ENCODE measurements at places on chromosomes 7 and 10.

DNA sequence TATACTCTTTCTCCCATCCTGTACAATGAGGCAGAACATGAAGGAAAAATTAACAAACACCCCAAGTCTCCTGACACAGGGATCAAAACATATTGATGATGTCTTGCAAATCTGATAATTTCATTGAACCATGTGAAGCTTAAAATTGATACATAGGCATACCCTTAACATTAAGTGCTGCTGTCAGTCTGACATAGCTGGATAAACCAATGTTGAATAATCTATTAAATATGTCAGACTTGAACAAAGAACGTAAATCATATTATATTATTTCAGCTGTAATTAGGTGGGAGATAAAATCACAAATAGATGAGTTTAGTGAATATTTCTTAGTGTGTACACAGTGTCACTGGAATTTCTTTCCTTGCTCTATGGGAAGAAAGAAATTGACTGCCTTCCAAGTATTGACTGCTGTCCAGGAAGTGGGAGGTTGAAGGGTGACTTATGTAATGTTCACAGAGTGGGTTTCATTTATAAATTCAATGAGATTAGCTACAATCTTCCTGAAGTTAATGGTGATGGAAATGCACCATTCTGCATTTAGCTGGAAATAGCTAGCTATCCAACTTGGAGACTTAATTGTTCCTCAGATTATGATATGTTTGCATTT is 170.8 kb downstream of the AUTS2 start:
- no peak for DNase-seq

DNA sequence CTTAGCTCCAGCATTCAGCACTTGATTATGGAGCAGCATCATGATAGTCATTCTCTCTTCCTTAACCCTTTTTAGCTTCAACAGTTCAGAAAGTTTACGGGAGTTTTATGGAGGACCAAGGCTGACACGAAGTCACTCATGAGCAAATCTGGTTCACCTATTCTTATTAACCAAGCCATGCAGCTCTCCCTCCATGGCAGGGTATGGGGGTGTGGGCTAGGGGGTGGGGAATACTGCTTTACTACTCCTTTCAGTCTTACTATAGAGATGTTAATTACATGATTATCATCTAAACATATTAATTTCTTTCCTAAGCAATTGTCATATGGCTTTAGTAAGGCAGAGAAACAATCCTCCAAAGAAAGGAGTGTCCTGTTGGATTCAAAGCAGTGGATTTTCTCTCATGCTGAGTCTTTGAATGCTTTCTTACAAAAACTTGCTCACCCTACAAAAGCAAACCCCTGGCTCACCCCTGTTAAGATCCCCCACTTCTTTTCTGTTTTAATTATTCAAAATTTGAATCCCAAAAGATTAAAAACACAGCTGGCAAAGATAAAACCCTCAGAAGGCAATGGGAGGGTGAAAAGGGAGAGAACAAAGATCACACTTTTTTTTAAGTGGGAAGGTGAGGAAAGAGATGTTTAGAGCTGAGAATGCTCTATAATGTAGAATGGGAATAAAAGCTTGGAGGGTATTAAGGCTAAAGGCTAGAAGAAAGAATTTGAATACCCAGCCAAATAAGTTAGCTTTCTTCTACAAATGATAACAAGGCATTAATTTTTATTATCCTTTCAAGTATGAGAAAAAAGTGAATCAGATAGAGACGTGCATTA is 46.4 kb upstream of the SEMA3E start:
- no peak for DNase-seq

GRCh38 chr7:23712368-23713284 is 2.6 kb downstream of the STK31 start:
- DNase-seq: no peak

DNA sequence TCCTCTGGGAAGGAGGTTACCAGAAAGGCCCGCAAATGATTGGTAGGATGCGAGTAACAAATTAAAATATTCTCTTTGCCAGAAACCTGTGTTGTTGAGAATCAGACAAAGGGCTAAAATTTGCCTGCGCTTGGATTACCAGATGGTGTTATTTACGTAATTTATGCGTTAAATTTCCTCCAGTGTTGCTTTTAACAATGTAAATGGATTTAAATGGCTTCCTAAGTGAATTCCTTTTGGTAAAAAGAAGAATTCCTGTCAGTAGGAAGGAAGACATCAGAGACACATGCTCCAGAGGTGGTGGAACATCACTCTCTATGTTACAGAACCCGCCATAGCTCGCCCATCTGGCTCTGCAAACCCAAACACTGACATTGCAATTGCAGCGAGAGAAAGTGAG is 520.6 kb downstream of the GALNT17 start:
- no peak for DNase-seq

DNA sequence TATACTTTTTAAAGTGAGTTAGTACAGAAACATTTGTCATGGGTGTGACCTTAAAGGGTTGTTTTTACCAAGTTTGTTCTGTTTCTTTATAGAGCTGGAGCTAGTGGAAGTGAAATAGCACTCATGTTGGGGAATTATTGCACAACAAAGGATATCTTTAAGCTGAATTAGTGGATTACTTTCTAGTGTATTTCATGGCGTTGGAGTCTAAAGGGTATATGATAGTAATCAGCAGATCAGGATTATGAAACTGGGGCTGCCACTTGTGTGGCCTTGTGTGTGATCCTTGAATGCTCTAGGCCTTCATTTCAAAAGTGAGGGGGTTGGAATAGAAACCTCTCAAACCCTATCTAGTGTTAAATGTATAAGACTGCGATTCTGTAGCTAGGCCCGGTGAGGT is 123.6 kb downstream of the LYZL1 start:
- no peak for DNase-seq

GRCh38 chr10:109922358-109922975 is 844 bp downstream of the XPNPEP1 start:
- no peak for DNase-seq

DNA sequence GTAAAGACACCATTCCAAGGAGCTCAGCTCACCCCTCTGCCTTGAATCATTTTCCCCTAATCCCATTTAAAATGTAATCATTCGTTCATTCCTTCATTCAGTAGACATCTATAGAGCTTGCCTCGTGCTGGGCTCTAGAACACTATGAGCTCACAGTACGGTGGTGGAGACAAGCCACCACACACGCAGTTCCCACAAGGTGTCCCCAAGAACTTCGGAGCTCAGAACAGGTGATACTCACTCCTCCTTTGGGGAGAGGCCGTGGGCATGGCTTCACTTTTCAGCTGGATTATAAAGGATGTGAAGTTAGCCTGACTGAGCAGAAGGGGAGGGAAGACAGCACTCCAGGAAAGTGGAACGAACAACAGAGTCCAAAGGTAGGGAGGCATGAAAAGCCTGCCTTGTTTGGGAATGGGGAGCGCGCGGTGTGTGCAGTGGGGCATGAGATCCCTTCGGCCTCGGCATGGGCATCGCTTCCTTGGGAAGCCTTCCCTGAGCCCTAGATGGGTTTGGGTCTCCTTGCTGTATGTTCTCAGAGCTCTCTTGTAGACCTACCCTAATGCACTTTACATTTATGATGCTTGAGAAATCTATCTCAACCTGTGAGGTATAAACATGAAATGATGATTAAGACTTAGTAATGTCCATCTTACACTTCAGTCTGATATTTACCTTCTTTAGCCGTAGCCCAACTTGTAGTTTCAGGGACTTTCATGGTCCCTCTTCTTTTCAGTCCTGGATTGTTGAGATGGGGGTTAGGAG is 809 bp upstream of the OGA start:
- DNase-seq: no peak

DNA sequence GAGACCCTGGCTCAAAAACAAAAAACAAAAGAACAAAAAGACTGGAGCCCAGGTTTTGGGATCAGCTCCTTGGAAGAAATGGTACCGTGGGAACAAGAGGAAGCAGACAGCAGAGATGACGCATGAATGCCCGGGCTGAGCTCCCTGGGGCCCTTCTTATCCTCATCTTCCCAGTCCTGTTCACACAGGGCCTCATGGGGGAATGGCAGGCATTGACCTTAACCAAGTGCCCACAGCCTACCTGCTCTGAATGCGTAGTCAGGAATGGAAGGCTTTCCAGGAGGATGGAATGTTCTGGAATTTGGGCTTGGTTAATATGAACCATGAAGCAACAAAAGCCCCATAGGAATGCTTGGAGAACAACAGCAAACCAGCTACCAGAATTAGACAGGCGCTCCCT is 154.7 kb downstream of the PRPF18 start:
- no peak for DNase-seq

DNA sequence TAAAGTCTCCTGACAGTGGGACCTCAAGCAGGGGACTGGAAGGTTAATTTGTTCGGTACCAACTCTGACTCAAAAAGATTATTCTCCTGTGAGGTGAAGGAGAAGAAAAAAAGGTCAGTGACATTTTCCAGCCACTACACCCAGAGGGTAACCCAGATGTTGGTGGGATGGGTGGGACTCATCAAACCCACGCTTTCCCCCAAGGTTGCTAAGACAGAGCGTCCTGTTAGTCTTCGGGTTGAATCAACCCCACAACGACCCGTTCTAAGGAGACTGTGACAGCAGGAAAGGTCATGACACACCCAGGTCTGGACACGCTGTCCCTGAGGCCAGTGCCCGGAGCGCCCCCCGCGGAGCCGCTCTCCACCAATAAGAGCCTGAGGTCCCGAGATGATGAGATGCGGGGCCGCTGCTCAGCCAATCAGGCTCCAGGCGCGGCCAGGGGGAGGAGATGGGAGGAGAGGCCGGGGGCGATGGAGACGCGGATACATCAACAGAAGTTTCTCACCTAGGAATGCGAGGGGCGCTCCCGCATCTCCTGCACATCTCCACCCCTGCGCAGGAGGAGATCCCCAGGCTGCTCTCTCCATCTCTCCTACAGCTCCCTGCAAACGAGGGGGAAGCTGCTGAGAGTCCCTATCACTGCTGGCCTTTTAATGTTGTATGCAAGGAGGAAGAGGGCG is at the start of gene WNT16:
Gene WNT16 (plus strand): TSS at position 493 of the 683 bp plus-strand sequence. CDS start 293 bp downstream, outside the sequence.
- no peak for DNase-seq

- no peak for DNase-seq
Observed at GRCh38 chr7:96178581-96178980, 143.3 kb downstream of the SLC25A13 start.

- no peak for DNase-seq
Observed at GRCh38 chr10:56593120-56593519, 232.1 kb upstream of the ZWINT start.

DNA sequence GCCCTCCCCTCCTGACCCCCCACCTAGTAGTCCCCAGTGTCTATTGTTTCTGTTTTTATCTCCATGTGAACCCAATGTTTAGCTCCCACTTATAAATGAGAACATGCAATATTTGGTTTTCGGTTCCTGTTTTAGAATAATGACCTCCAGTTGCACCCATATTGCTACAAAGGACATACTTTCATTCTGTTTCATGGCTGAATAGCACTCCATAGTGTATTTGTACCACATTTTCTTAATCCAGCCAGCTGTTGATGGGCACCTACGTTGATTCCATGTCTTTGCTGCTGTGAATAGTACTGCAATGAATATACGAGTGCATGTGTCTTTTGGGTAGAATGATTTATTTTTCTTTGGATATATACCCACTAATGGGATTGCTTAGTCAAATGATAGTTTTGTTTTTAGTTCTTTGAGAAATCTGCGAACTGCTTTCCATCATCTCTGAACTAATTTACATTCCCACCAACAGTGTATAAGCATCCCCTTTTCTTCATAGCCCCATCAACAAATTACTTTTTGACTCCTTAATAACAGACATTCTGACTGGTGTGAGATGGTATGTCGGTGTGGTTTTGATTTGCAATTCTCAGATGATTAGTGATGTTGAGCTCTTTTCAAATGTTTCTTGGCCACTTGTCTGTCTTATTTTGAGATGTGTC is 128.4 kb upstream of the PHYHIPL start:
- DNase-seq: no peak

- DNase-seq: no peak
Observed at GRCh38 chr7:196283-196682, 3.9 kb downstream of the FAM20C start.

DNA sequence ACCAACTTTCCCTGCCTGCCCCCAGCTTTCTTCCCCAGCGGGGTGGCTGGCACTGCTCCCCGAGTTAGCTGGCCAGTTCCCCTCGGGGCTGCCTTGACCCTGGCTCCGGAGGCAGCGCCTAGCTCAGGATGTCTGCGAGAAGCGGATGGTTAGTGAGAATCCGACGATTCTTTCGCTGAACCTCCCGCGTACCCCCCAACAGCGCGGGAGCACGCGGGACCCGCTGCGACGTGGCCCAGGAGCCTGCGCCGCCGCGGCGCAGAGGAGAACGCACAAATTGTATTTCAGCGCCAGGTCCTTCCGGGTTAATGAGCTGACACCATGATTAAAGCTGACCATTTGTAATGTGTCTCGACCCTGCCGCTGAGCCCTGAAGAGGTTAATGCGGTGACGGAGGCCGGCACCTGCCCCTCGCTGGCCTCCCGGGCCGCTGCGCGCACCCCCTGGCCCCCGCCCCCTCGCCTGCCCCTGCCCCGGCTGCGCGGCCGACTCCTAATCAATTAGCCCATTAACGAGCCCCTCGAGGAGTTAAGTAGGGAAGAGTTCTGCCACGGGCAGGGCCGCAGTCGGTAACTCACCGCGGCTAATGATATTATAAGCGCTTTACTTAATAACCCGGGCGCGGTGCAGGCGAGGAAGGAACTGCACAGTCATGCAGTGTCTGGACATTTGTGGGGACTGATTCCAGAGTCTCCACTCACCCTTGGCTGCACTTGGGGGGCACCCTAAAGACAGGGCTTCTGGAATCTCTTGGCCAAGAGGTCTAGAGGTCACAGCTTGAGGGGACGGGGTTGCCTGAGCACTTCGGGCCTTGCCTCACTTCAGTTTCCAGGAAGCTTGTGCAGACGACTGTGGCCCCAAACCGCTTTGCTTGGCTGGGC is 1.7 kb upstream of the HMX2 start:
- DNase-seq: no peak

DNA sequence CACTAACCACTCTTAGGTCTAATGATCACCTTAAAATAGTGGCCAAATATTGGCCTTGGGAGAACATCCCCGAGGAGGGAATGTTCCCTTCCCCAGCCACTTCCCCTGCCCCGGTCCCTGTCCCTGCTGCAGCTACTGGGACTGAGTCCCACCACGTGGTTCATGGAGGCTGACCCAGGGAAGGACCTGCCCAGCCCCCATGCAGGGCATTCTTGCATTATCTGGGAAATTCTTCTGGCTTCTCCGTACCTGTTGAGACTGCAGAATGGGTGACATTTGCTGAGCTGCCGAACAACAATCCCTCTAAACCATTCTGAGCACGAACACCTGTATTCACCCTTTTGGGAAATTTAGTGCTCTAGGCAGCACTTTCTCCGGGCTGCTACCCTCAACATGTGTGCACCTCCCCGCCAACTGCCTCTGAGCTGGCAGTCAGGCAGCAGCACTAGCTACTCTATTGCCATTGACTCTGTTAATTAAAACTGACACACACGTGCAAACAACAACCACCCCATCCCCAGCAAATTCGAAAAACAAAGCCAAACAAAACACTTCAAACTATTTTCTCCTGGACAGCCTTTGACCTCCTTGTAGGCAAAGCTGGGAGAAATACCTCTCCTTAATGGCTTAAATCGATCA is 567.4 kb upstream of the MKI67 start:
- no peak for DNase-seq

- no peak for DNase-seq
Observed at GRCh38 chr7:28442540-28443420, 30.5 kb downstream of the CREB5 start.

- no peak for DNase-seq
Observed at GRCh38 chr10:65943451-65943850, 982.4 kb upstream of the LRRTM3 start.

Measured in omental fat pad (tissue), 4 donors.